ENCODE measurements at places on chromosomes 6 and 20.

GRCh38 chr6:149261364-149262040, 56.0 kb upstream of the TAB2 start:
- no peak for DNase-seq

DNA sequence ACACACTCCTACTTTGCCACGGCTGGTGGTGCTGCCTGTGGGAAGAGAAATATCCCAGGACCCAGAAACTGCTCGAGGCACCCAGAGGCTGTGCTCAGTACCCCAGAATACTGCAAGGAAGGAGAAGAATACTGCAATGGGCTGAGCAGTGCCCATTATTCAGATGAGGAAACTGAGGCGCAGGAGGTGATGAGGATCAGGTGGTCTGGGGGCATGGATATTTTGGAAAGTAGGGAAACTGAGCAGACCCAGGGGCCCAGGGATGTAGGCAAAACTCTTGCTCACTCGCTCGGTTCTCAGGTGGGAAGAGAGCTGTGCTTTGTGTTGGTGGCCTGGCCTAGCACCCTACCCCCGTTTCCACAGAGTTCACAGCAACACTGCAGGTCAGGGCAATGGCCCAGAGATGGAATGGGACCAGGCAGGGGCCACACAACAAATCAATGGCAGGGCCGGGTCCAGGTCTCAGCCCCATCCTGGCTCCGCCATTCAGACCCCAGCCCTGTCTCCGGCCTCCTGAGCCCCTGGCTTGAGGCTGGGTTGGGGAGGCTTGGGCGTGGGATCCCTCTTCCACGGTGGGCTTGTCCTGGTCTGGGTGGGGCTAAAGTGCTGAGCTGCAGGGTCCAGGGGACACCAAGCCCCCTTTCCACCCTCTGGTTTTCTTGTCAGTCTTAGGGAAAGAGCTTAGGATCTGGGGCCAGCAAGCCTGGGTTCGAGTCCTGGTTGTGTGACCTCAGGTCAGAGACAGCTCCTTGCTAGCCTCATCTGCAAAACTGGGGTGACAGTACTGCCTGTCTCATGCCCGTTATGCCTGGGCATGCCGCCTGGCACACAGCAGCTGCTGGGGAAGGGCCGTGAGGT, 33.9 kb downstream of the SUN5 start:
- DNase-seq: no peak

DNA sequence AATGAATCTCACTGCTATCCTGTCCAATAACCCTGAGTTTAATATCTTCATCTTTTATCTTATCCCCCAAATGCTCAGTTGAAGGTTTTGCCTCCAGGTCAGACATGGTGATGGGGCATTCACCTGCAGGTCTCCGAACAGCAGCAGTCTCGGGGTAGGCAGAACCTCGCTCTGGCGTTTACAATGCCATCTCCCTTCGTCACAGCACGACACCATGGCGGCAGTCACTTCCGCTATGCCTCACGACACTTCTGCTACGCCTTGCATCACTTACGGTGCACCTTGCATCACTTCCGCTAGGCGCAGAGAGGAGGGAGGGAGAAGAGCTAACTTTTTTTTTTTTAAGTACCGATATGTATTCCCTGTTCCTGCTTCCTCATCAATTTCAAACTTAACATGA, 194.9 kb downstream of the BCAS1 start:
- DNase-seq: no peak

- no peak for DNase-seq
Measured at GRCh38 chr6:37826188-37826587, 6.7 kb downstream of the ZFAND3 start.

- no peak for DNase-seq
Measured at GRCh38 chr20:22471156-22471836, 113.1 kb downstream of the FOXA2 start.

Data from DND-41 (cell line).